ENCODE measurements at places on chromosomes 16 and 17.

- no peak for DNase-seq
Measured at GRCh38 chr16:58882292-58882691, 148.2 kb upstream of the GOT2 start.

DNA sequence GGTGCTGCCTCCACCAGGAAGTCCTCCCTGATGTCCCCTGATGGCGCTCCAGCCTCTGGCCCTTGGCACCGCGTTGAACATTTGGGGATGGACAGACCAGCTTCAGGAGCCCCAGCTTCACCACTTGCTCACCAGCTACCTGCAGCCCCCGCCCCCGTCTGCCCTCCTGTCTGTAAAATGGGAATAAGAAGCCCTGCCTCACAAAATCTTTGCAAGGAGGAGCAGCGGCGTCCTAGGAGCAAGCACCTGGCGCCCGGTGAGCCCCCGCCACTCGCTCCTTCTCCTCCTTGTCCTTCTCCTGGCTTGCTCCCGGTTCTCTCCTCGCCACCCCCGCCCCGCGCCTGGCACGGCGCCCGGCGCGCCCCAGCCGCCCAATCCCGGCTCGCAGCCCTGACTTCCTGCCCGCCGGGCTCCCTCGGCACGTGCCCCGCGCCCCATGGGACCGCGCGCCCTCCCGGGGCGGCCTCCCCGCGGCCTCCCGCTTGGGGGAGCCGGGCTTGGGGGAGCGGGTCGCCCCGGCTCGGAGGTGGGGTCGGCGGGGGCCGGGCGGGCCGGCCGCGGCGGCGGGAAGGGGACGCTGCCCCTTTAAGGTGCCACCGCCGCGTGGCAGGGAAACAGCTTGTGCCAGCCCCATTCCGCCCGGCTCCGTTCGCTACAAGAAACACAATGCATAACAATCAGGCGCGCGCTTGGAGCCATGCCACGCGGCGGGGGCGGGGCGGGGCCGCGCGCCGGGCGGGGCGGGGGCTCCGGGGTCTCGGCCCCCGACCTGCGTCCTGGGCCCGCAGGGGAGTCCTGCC lies 9.1 kb upstream of the PPP1R1B start:
- no peak for DNase-seq

- peak; percentile 24 for DNase-seq
Measured at GRCh38 chr16:82192665-82193064, 22.6 kb upstream of the MPHOSPH6 start.

- DNase-seq = no peak
Measured at GRCh38 chr17:22459331-22459952, 767.1 kb downstream of the KCNJ18 start.

GRCh38 chr16:65274566-65274965 lies 152.7 kb upstream of the CDH11 start:
- DNase-seq = no peak

- peak; percentile 19 for DNase-seq
Measured at GRCh38 chr17:57408071-57408811, 151.9 kb downstream of the MSI2 start.

DNA sequence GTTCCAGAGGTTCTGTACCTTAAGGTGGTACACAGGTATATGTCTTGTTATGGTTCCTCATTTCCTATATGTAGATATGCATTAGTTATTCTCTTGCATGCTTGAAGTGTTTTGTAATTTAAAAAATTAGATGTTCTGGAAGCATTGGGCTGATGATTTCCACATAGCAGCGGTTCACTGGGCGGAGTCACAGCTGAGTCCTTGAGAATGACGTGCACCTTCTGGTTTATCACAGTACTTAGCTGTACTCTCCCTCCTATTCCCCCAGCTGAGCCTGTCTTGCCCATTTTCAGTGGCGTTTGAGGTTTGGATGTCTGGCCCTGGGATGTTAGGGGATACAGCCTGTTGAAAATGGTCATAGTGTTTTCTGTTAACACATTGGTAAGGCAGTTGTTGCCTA lies 327.1 kb downstream of the SNX29 start:
- DNase-seq = no peak

DNA sequence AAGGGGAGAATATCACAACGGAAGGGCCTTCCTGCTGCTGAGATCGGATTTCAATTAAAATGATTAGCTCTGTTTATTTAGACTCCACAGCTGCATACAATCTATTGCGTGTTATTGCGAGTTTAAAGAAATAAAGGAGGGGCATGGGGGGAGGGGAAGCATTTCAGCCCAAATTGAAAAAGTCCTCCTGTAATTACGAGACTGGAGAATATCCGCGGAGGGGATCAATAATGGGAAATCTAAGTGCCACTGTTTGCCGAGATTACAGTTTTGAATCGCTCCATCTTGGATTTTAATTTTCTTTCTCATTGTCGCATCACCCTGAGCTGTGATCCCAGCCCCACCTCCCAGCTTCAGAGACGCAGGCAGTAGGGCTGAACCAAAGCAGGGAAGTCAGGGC lies 15.7 kb upstream of the RPL38 start:
- DNase-seq = no peak

DNA sequence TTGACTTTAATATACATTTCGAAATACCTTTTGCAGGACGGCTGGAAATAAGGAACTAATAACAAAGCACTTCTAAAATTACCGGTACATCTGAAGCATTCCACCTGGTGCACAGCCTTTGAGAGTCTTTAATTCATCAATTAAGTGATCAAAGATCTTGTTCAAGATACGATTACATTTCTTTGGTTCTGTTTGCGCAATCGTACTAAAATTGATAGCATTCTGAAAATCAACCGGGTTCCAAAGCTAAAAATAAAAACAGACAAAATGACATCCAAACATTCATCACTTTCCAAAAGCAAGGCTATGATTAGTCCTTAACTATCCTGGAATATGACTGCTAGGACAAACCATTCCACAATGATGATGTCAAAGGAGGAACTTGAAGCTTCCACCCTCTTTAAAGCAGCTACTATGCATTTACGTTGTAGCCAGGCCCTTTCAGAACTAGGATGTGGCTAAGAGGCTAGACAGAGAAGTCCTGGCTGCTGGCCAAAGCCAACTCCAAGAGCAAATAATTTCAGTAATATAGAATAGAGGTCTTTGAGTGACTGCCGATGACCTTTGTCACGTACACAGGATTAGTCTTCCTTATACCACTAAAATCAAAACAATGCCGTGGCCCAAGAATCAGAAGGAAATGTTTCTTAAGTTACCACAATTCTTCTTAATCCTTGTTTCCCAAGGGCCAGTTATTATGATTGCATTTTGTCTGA lies 299.8 kb upstream of the PSMD7 start:
- no peak for DNase-seq

- DNase-seq = no peak
Measured at GRCh38 chr17:68532826-68533225, 20.6 kb downstream of the PRKAR1A start.

DNA sequence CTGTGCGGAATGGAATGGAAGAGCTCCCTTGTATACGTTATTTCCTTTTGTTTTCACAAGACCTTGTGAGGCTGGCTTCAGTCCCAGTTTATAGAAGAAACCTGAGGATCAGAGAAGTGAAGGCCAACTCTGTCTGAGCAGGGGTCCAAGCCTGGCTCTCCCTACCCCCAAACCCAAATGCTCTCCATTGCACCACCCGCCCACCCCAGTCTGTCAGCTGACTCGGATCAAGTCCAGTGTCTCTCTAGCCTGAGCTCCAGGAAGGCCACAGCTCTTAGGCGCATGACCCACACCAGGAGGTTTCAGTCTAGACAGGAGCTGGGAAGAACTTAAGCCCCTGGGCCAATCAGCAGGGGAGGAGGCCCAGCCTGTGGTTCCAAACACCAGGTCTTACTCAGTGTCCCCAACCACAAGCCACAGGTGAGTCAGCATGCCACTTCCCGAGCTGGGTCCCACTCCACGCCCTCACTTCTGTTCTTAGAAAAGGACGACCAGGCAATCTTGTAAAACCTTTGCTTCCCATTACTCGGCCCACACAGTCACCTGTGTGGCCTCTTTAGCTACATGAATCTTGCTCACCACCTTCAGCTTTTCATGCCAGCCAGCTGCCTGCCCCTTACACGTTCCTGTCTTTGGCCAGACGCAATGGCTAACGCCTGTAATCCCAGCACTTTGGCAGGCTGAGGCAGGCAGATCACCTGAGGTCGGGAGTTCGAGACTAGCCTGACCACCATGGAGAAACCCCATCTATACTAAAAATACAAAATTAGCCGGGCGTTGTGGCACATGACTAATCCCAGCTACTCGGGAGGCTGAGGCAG lies 27.8 kb downstream of the TK2 start:
- DNase-seq = peak; percentile 96

DNA sequence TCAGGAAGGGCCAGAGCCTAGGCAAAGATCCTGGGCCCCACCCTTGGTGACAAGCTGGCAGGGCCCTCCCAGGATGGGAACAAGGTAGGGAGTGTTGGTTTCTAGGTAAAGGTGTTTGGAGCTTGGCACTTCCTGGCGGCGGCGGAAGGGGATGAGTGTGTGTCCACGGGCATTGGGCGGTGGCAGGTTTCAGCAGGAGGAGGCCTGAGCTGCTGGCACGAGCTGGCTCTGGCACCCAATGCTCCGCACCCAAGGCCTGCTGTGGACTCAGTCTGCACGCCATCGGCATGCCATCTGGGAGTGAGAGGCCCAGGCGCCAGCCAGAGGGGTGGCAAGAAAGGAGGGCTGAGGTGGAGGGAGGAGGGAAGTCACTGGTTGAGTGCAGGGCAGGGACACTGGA lies 46.9 kb upstream of the TAC4 start:
- no peak for DNase-seq

- DNase-seq = no peak
Measured at GRCh38 chr17:79189305-79189704, 114.7 kb downstream of the ENGASE start.

- no peak for DNase-seq
Measured at GRCh38 chr17:6496640-6497441, 52.6 kb downstream of the PIMREG start.

DNA sequence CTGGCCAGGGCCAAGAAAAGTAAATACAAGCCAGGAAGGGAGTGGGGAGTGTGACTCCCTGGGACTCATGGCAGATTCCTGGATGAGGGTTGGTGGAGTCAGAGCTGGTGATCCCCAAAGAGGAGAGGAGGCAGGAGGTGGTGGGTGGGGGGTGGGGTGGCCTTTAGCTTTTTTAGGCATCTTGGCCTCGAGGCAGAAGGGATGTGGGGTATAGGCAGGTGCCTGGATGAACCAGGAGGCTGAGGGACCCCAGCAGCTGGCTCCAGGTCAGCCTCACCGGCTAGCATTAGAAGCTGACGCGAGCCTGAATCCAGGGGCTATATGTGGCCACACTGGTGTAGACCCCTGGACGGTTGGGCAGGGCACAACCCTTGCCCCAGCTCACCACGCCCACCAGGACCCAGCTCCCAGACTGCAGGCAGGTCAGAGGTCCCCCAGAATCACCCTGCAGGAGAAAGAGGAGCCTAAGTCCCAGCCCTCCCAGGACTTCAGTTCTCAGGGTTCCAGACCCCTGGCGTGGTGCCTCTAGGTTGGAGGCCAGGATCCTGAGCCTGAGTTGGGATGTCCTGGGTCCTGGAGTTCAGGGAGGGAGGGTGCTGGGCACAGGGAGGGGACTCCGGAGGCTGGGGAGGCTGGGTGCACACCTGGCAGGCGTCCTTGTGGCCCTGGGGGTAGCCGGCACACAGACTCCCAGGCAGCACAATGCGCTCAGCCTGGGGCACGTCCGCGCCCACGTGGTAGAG lies 2.8 kb downstream of the PRSS33 start:
- DNase-seq = no peak

GRCh38 chr16:85563515-85564276 lies 49.4 kb upstream of the GSE1 start:
- DNase-seq = no peak

GRCh38 chr17:81535480-81536298 lies 7.5 kb downstream of the FSCN2 start:
- DNase-seq = no peak

- DNase-seq = no peak
Measured at GRCh38 chr16:1791943-1792812, 1.3 kb downstream of the IGFALS start.

DNA sequence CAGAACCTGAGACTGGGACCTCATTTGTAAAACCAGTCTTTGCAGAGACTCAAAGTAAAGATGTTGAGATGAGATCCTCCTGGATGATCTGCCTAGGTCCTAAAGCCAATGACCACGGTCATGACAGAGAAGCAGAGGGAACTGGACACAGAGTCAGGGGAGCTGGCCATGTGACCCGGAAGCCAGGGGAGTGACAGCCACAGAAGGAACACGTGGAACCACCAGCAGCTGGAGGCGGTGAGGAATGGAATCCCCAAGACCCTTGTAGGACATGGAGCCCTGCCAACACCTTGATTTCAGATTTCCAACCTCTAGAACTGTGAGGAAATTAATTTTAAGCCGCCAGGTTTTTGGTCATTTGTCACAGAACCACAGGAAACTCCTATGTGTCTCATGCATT lies 37.0 kb downstream of the USP22 start:
- DNase-seq = no peak

GRCh38 chr17:27403480-27404005 lies 52.7 kb upstream of the KSR1 start:
- no peak for DNase-seq

GRCh38 chr17:36880268-36880905 lies 56.9 kb upstream of the LHX1 start:
- DNase-seq = no peak

- DNase-seq = no peak
Measured at GRCh38 chr16:74659041-74659440, 7.6 kb downstream of the RFWD3 start.

DNA sequence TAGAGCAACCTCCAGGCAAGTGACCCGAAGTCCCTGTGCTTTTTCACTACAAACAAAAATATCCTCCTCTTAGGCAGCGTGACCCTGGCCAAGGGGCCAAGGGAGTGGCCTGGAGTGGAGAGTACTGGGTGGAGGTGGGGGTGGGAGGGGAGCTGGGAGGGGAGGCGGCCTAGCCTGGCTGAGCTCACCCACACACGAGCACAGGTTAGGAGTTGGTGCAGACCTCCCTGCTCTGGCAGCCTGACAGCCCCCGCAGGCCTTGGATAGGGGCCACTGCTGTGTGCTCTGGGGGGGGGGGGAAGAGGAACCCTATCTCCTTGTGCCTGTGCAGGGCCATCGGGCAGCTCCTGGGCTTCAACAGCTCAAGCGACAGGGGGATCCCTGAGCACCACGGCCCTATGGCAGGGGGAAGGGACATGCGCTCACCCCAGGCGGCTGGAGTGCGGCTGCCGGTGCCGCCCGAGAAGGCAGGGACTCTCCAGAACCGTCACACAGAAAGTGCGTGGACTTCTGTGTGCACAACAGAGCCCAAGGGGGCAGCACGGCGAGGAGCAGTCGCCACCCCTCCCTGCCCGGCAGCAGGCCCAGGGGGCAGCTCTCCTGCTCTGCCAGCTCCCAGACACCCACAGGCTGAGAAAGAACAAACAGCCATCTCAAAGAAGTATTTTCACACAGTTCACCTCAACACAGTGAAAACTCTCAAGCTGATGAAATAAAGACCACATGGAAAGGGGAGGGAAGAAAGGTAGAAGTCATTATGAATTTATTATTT lies 13.3 kb downstream of the SLC16A3 start:
- DNase-seq = no peak

DNA sequence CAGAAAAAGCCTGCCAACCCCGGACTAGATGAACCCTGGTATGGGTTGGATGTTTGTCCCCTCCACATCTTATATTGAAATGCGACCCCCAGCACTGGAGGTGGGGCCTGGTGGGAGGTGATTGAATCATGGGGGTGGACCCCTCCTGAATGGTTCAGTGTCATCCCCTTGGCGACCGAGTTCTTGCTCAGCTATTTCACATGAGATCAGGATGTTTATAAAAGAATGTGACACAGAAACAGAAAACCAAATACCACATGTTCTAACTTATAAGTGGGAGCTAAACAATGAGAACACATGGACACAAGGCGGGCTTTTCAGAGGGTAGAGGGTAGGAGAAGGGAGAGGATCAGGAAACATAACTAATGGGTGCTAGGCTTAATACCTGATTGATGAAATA lies 576.0 kb upstream of the HSBP1 start:
- no peak for DNase-seq

GRCh38 chr17:7111784-7112509 lies 2.7 kb downstream of the ASGR2 start:
- no peak for DNase-seq
